H9 (cell line): ENCODE measurements at places on chromosomes 1 and 21. TPM values are rescaled to one million over a fixed set of nuclear protein-coding genes. Genes with fewer than 3 reads are reported as not detected.

Gene LCE1A
- not detected in 2 replicates for total RNA-seq

Gene HES4
- total RNA-seq, result 3.7 and 4.0 TPM in 2 replicates

Gene ATP6V1G3
- total RNA-seq, result not detected in 2 replicates

Gene UBASH3A
- not detected in 2 replicates for total RNA-seq

Gene GADD45A
- 22.8 and 25.0 TPM in 2 replicates for total RNA-seq

Gene ZNF683
- total RNA-seq, result not detected in 2 replicates

Gene KLF17
- total RNA-seq, result 0.09 TPM in 2 replicates

Gene LCE1C
- total RNA-seq, result not detected in 2 replicates

Gene OR2T34
- total RNA-seq, result not detected in 2 replicates

Gene GBP6
- total RNA-seq, result not detected in 2 replicates

Gene MMEL1
- total RNA-seq, result 0.42 and 0.59 TPM in 2 replicates

Gene ELF3
- 9.1 and 10.4 TPM in 2 replicates for total RNA-seq

Gene SELL
- total RNA-seq, result not detected in 2 replicates

Gene PDZK1
- not detected in 2 replicates for total RNA-seq

Gene RXFP4
- total RNA-seq, result not detected in 2 replicates

Gene ZBTB18
- total RNA-seq, result 11.9 and 12.1 TPM in 2 replicates

Gene TEDDM1
- total RNA-seq, result not detected in 2 replicates

Gene RGL1
- total RNA-seq, result 1.4 TPM in 2 replicates

Gene PCP4
- total RNA-seq, result 0.59 and 0.77 TPM in 2 replicates

Gene SYCP1
- not detected in 2 replicates for total RNA-seq
